ENCODE measurements at places on chromosomes 4 and X. TPM values are rescaled to one million over a fixed set of nuclear protein-coding genes. Genes with fewer than 3 reads are reported as not detected.

TGIF2LX gene
- not detected for total RNA-seq

ARHGEF6 gene
- total RNA-seq = 90.6 TPM

PWWP3B gene
- total RNA-seq = not detected

FGF5 gene
- total RNA-seq = not detected

RTL3 gene
- total RNA-seq = not detected

Data from activated naive CD4-positive, alpha-beta T cell treated with anti-CD3 and anti-CD28 coated beads, Interleukin-2, amount 10 ng/mL, durations not matched to agents 5 hours and 36 hours (primary cell).